Stimulated activated CD8-positive, alpha-beta memory T cell treated with anti-CD3 and anti-CD28 coated beads, Interleukin-2, amount 100 ng/mL, for 1 hour (primary cell): ENCODE measurements at places on chromosomes 7 and 10.

DNA sequence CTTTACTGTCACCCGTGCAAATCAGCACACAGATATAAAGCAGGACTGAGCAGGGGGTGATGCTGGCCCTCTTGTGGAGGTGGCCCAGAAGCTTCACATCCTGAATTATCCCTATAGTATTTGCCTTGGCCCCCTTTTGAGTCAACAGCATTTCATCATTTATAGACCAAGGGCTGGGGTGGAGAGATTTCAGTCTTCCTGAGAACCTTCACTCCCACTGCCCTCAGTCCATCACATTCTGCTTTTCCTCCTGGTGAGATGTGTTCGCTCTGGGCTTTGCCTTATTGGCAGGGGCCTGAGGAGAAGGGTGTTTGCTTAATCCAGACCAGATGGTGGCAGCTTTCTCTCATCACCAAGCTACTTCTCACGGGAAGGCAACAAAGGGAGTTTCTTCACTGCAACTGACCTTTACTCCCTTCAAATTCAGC is 47.7 kb downstream of the NOC3L start:
- DNase-seq: no peak

DNA sequence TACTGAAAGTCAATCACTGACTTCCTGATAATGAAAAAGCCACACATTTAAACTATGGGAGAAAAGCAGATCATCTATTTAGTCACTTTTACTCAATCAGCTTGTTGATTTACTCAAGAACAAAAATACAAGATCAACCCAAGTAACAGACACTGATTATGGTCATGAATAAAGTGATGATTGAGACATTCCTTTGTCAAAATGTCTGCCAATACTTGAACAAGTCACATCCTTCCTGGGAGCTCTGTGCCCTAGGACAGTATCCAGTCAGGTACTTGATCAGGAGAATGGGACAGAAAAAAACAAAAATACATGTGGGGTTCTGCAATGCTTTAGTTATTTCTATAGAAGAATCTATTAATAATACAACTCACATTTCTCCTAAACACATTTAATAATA is 150.0 kb upstream of the NEBL start:
- no peak for DNase-seq

GRCh38 chr7:158759749-158760444 is 55.3 kb upstream of the NCAPG2 start:
- DNase-seq: no peak

- DNase-seq: no peak
Measured at GRCh38 chr7:19177269-19177668, 32.0 kb upstream of the FERD3L start.

DNA sequence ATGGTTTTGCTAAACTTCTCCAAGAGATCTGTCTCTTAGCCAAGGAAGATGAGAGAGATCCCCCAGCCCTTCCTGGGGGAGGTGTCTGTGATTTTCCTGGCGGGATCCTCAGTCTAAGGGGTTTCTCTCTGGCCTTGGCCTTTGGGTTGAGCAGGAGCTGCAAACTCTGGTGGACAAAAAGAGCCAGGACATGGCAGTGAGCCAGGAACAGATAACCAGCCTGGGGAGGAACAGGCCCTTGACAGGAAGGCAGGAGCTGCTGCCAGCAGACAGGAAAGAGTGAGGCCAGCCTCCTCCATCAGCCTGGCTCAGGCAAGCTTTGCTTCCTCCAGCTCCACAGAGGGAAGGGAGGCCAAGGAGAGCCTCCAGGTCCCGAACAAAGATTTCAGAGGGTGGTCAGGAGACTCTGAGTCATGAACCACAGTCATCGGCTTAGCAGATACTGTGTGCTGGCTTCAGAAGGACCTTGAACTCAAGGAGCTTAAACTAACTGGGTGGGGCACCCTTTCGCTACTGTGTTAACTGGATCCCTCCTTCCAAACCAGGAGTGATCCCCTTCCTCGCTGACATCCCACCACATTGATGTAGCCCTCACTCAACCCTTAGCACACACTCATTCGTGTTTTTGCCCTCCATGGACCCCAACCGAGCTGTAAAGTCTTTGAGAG is 34.7 kb downstream of the DDIT4 start:
- DNase-seq: no peak

GRCh38 chr7:121084256-121084655 is 95.7 kb downstream of the CPED1 start:
- no peak for DNase-seq
